NCI-H345 (cell line): ENCODE measurements at places on chromosomes 12 and 14.

DNA sequence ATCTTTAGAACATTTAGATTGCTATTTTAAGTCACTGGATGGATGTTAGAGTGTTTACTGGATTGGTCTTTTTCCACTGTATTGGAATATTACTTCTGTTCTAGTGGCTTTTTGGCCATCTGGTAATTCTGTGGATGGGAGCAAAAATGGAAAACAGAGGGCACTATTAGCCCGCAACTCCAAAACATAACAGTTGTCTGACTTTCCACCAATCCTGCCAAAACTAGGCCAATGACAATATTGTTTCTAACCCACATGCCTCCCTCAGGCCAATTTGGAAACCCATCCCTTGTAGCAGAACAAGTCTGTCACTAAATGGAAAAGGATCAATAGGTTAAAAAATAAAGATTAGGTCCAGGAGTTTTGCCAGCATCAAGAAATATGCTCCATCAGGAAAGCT is 97.8 kb downstream of the ETNK1 start:
- DNase-seq = no peak

GRCh38 chr12:43692064-43692463 is 66.5 kb downstream of the PUS7L start:
- no peak for DNase-seq

DNA sequence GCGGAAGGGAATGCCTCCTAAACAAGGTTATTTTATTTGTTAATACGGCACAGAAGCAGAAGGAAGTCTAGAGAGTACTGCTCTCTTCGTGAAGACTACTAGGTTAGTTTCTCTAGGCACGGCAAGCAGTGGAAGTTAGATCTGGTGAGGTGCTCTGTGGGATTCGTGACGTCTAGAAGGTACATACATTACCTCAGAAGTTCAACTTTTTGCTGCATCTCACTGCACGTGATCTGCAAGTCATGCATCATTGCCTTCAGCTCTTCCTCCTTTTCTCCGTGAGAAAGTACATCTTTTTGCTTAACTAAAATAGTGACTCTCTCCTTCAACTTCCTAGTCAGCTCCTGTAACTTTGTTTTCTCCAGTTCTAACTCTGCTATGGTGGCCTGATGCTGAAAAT is 74.7 kb downstream of the NIN start:
- no peak for DNase-seq

DNA sequence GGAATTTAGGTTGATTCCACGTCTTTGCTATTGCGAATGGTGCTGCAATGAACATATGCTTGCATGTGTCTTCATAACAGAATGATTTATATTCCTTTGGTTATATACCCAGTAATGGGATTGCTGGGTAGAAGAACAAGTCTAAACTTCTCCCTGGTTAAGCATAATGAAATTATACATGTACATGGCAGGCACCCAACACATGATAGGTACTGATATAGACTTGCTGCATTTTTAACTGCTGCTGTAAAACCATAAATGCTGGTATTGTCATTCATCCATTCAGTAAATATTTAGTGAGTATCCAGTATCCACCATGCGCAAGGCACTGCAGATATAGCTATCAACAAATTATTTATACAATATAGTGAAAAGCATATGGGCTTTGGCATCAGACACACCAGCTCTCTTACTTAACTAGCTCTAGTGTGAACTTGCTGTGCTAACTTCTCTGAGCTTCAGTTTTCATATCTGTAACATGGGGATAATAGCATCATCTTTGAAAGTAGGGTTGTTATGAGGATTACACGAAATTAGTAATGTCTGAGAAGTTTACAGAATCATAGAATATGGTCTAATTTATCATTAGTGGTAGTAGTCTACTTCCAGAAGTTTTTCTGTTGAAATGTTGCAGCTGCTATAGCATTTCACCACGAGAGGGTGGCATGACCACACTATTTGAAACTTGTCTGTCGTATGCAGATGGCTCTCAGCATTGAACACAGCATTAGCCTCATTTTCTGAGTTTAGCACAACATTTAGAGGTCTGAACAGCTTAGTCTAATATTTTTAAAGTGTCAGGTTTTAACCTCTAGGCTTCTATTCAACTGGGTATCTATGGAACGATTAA is 32.0 kb upstream of the SEL1L start:
- DNase-seq = no peak

DNA sequence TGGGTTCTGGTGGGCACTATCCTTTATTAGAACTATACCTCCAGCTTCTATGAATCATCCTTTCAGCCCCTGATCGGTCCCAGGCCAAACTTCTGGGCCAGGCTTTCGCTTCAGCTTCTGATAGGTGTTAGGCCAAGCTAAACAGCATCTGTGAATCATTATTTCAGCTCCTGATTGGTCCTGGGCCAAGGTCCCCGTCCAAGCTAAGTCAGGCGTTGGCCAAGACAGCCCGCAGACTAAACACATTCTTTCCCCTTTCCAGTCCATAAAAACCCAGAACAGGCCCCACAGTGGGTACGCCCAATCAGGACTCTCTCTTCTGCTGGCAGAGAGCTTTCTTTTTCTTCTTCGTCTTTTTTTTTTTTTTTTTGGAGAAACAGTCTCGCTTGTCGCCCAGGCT is 1808.9 kb upstream of the SEL1L start:
- no peak for DNase-seq

DNA sequence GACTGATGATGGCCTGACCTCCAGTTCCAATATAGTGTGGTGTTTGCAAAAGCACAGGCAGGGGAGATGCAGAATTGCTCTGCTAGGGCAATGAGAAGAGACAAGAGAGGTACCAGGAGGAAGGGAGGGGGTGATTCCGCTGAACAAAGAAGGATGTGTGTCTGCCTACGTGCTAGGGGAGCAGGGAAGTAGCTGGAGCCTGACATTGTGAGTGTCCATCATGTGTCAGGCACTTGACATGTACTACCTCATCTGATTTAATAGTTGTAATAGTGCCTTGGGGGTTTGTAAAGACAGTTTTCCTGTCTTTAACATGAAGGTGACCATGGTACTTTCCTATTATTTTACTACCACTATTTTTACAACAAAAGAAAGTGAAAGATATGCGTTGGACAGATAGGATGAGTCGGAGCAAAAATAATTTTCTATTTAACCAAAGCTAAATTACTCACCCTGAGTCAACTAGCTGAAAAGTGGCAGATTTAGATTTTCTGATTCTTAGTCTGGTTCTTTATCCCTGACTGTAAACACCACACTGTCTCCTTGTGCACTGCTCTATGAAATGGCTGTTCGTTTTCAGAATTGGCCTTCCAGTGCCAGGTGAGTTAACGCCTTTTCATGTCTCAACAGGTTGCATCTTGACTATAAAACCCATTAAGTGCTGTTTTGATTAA is 33.7 kb upstream of the TEAD4 start:
- DNase-seq = no peak

GRCh38 chr12:125387206-125387605 is 322.0 kb downstream of the AACS start:
- no peak for DNase-seq

- no peak for DNase-seq
Measured at GRCh38 chr12:68482014-68482413, 128.7 kb upstream of the RAP1B start.

DNA sequence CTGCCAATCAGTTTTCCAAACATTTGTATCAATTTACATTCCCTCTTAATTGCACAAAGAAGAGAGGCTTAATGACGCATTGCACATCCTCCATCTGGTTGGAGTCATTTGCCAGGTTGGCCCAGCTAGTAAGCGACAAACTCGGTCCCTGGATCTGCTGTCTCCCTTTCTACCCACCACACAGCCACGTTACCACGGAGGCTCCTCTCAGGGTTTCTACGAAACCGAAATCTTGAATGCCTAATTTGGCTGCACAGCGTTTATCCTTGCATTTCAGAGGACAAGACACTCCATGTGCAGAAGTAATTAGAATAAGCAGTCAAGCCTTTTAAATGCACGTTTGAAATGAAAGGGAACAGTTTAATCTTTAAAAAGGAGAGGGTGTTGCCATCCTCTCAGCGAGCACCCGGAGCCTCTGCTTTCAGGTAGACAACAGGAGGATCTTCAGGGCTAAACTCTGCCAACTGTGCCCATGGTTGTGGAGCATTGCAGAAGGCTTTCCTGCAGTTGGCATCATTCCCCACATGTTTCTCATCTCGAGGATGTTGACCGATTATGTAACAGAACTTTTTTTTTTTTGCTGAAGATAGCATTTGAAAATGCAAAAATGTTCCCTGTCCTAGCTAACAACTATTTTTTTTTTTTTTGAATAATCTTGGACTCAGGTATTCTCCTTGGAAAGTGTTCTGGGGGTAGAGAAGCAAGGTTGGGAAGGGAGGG is 37.8 kb downstream of the SLC24A4 start:
- no peak for DNase-seq

GRCh38 chr12:117875744-117876435 is 92.9 kb downstream of the KSR2 start:
- DNase-seq = no peak

- DNase-seq = no peak
Measured at GRCh38 chr12:29333178-29333577, 47.8 kb downstream of the ERGIC2 start.

DNA sequence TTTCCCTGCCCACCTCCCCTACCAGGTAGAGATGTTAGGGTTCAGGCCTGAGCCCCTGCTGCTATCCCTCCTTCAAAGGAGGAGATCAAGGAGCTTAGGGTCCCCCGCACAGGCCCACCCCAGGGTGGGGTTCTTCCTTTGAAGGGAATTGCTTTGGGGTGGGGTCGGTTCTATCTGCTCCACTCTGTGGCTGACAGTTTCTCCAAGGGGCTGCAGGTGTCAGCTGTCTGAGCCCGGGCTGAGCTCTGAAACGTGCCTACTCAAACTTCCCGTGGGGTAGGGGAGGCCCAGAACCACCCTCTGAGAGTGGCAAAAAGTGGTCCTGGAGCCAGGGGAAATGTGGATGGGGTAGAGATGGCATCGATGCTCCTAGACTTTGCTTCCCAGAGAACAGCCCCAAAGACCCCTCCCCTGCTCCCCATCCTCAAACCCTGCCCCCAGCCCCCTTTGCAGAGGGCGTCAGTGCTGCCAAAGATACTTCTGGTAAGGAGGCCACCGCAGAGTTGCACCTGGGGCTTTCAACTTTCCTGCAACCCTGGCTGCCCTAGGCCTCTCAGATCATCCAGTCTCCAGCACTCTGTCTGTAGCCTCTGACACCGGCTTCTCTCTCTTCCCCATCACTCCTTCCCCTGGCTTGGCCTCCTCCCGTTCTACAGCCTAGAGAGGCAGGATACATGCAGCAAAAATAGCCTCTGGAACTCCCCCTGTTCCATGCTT is 6.3 kb upstream of the CD4 start:
- no peak for DNase-seq

GRCh38 chr12:104700324-104700723 is 243.6 kb downstream of the CHST11 start:
- no peak for DNase-seq

DNA sequence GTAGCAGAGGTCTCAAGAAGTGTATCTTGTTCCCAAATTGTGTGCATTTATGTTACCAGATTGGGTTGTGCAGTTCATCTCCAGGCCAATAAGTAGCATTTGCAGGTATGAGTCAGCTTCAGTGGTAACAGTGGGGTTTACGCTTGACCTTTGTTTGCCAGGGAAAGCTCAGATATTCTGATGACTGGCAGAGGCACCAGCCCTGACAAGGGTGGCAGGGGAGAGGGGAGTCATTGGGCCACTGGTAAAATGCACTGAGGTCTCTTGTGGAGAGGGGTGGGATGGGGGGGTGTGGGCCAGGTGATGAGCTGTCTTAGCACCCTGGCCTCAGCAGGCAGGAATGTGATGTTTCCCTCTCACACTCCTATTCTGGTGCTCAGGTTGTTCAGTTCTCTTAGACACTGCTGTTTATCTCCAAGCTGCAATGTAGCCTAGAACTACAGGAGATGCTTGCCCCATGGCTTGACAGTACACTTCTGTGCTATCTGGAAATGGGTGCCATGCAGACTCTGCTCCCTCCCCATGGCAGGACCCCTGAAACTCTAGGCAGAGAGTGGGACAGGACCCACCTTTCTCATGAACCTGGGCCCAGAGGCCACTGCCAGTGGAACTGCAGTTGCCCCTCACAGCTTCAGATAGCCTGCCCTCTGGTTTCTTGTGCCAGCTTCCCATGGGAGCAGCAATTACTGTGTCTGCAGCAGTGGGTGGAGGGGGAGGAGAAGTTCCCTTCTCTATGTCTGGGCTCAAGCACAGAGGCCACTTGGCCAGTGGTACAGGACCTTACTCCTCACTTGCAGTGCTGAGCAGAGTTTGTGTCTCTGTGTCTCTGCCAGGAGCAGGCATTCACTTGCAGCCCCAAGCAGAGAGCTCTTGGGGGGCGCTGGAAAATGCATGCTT is 31.9 kb downstream of the USP15 start:
- no peak for DNase-seq

DNA sequence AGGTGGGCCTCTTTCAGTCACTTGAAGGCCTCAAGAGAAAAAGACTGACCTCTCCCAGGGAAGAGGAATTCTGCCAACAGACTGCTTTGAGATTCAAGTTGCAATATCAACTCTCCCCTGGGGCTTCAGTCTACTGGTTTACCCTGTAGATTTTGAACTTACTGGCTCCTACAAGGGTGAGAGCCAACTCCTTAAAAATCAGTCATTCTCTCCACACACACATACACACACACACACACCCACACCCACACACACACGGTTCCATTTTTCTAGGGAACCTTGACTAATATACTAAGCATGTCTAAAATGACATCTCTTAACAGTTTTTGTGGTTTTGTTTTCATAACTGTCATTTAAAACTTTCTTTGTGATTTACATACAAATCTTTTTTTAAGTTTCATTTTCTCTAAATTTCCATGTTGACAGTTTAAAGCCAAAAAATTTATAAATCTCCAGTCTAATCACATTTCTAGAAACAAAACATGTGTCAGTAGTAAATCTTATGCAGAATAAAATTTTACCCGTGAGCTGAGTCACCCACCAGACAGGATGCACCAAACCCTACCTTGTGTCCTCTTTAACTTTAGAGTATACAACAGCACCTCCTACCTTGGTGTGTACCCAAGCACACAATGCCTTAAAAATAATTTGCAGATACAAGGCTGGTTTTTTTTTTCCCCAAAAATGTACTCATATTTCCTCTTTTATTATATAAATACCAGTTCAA is 394.6 kb downstream of the AEBP2 start:
- DNase-seq = no peak

- no peak for DNase-seq
Measured at GRCh38 chr14:42214981-42215491, 608.4 kb downstream of the LRFN5 start.

GRCh38 chr12:2248901-2249381 is 196.2 kb downstream of the CACNA1C start:
- peak; percentile 95 for DNase-seq

DNA sequence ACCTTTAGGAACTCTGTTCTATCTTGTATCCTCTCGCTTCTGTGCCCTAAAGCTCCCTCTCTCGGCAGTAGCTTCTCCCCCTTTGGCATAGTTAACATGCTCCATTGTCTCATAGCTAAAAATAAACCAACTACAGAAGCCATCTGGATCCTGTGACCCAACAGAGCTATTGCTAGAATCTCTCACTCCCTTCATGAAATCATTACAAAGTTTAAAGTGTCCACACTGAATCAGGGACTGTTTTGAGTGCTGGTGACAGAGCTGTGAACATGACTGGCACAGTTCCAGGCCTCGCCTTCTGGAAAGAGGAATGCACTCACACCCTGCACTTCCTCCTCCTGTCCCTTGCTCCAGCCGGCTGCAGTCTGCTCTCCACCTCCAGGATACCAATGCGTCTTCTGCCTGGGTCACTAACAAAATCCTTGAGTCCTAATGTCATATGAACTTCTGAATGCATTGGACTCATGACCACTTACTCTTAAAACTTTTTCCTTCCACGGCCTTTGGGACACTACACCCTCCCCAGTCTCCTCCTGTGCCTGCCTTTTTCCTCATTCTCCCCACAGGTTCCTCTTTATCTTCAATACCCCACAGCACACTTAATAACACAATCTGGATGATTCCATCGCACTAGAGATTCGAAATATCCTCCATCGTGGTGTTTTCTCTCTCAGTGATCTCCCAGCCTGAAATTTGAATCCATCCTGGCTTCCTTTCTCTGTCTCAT is 13.2 kb downstream of the PLBD1 start:
- DNase-seq = peak; percentile 77
